Mammary epithelial cell (primary cell): ENCODE measurements at places on chromosomes 5 and 9. TPM values are rescaled to one million over a fixed set of nuclear protein-coding genes. Genes with fewer than 3 reads are reported as not detected.

GRCh38 chr5:120545951-120546350 lies 81.9 kb downstream of the PRR16 start:
- no peak for DNase-seq

DNA sequence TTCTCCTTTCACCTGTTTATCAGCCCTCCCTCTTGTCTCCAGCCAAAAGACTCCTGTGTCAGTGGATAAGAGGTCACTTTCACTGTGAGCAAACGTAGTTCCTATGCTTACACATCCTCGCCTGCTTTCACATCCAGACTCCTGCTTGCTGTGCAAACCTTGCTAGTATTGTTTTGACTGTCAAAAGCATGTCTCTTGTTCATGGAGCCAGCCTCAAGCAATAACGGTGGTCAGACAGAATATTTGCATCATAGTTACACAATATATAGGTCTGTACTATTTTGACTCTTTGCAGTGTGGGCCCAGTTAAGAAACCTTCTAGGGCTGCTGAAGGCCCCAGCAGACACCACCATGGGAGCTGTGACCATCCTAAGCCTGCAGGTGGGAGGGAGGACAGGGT lies 420.0 kb downstream of the SEMA5A start:
- no peak for DNase-seq

The CSF2 gene
- not detected for total RNA-seq

The ELOVL7 gene
- total RNA-seq: 17.8 TPM
